Activated CD4-positive, CD25-positive, alpha-beta regulatory T cell treated with anti-CD3 and anti-CD28 coated beads, Interleukin-2, amount 50 U/mL, for 24 hours (primary cell): ENCODE measurements at places on chromosomes 12 and 14.

DNA sequence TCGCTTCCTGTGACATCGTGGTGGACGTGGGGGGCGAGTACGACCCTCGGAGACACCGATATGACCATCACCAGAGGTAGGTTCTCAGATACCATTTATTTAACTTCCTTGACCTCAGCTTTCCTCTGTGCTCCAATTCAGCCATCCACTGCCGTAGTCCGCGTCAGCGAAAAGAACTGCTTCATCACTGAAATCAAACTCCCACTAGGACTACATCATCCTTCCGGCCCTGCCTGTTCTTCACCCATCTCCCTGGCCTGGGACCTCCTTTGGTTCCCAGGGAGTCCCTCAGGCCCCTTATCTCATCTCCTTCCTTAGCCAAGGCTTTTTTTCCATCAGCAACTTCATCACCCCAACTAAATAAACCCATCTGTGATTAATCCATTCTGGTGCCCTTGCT, 692 bp downstream of the MYG1 start:
- ATAC-seq, result no peak

- no peak for ATAC-seq
These were observed 44.3 kb upstream of the TRAF3 start for GRCh38 chr14:102732924-102733323.

- ATAC-seq, result no peak
These were observed 248.7 kb upstream of the PELI2 start for GRCh38 chr14:55869397-55870049.

DNA sequence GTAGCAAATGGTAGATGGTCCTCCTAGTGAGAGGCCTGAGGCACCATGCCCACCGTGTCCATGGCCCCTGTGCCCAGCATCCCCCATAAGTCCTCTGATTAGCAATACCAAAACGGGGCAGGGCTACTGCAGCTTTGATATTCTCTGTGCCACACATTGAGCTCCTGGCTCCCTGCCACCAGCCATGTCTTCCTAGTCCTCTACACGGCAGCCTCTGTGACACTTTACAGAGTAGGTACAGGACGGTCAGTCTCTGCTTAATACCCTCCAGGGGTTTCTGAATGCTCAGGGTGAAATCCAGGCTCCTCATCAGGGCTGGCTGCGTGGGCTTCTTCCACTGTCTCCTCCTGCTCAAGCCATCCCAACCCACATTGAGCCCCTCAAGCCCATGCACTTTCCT, 8.0 kb downstream of the RBM19 start:
- ATAC-seq, result no peak

- no peak for ATAC-seq
These were observed 427.8 kb downstream of the BTG1 start for GRCh38 chr12:91717804-91718203.

DNA sequence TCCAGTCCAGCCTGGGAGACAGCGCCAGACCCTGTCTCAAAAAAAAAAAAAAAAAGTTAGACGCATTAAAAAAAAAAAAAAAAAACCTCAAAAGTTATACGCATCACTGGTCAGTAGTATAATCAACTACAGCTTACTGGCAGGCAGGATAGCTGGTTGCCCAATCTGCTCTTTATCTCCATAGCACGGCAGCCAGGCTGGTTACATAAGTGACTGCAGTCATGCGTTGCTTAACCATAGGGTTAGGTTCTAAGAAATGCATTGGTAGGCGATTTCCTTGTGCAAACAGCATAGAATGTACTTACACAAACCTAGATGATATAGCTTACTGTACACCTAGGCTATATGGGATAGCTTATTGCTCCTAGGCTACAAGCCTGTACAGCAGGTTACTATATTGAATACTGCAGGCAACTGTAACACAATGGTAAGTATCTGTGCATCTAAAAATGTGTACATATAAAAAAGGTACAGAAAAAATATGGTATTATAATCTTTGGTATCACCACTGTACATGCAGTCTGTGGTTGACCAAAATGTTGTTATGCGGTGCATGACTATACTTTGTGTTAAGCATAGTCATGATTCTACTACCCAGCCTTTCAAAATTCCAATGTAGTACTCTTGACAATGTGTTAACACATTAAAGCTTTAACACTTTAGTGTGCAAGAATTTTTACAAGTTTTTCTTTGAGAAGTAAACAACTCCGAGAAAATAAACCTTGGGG, 8.1 kb downstream of the L2HGDH start:
- no peak for ATAC-seq

DNA sequence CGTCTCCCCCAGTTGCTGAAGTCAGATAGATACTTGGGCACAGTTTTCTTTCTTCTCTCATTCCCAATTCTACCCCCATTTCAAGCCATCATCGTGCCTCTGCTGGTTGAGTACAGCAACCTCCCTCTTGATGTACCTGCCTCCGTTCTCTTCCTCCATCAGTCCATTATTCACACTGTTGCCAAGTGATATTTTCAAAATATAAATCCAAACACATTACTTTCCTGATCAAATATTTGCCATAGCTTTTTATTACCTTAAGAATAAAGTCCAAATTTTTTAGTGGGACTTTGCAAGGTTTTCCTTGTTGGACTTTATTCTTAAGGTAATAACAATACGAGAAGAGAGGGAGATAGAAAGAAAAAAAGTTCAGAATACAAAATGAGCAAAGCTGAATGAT, 18.6 kb upstream of the SSPN start:
- ATAC-seq, result no peak

GRCh38 chr14:62304257-62304656, 542.0 kb downstream of the SNAPC1 start:
- no peak for ATAC-seq

DNA sequence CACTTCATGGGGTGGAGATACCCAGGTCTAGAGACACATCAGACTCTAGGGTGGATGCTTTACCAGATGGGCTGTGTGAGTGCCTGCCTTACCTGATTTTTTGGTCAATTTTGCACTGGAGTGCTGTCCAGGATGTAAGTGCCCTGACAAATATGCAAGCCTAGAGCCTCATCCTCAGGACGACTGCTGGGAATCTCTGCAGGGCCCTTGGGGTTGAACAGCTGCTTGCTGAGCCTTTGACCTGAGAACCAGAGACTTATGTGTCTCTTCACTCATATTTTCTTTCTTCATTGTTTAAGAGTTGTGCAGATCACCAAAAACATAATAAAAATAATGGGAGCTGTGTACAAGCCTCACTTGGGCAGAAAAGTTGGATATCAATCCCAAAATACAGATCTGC, 551.5 kb upstream of the ATP2B1 start:
- ATAC-seq, result no peak

- peak; percentile 46 for ATAC-seq
These were observed 22.8 kb downstream of the CPM start for GRCh38 chr12:68910128-68910527.

GRCh38 chr12:85968606-85969005, 94.5 kb downstream of the NTS start:
- ATAC-seq, result no peak

GRCh38 chr12:117300174-117300573, 61.3 kb downstream of the NOS1 start:
- ATAC-seq, result no peak

DNA sequence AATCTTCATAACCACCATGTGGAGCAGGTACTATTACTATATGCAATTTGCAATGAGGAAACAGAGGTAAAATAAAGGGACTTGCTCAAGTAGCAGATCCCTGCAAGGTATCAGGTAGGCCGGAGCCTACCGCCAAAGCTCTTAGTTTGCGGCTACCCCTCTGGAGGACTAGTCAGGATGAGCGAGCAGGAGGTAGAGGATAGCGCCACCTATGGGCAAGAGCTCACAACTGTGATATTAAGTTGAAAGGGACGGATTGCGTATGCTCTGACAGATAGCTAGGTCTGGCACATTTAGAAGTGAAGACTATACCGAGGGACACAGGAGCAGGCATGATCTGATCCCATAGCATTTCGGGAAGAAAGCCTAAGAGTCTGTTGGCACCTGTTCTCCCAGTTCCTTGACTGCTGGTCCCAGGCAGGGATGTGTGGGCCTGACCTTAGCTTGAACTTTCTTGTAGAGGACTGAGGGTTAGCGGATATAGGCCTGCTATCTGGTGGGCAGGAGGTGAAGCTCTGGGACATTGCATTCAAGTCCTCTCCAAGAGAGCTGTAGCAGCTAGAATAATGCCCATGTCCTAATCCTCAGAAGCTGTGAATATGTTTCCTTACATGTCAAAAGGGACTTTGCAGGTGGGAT, 48.0 kb downstream of the SLC17A8 start:
- no peak for ATAC-seq
